Dermis microvascular lymphatic vessel endothelial cell (primary cell): ENCODE measurements at places on chromosomes 6 and 20. TPM values are rescaled to one million over a fixed set of nuclear protein-coding genes. Genes with fewer than 3 reads are reported as not detected.

Gene XPO5
- 21.2 and 23.6 TPM in 2 replicates for total RNA-seq

Gene BPIFB4
- not detected in 2 replicates for total RNA-seq

Gene SLC4A11
- 6.9 and 26.0 TPM in 2 replicates for total RNA-seq

Gene DDX43
- 0.38 and 1.3 TPM in 2 replicates for total RNA-seq

Gene ARG1
- total RNA-seq, result under 0.01 TPM in 1 of 2 replicates, not detected in the other

Gene PNLDC1
- total RNA-seq, result not detected in 2 replicates

Gene HLA-DQA1
- total RNA-seq, result not detected in 2 replicates

Gene ZNF311
- total RNA-seq, result under 0.01 and 0.13 TPM in 2 replicates

Gene FAM50B
- total RNA-seq, result 4.4 and 6.1 TPM in 2 replicates

Gene CSNK2B
- 76.5 and 99.5 TPM in 2 replicates for total RNA-seq

Gene DZANK1
- 0.26 and 0.38 TPM in 2 replicates for total RNA-seq

Gene LPIN3
- 0.13 and 0.77 TPM in 2 replicates for total RNA-seq

Gene MACROD2
- total RNA-seq, result 0.13 and 0.25 TPM in 2 replicates

Gene POLR3F
- total RNA-seq, result 12.5 and 15.7 TPM in 2 replicates

Gene AVP
- not detected in 2 replicates for total RNA-seq

Gene CYP24A1
- total RNA-seq, result not detected in 2 replicates

Gene ADA
- total RNA-seq, result 22.9 and 29.8 TPM in 2 replicates

Gene ALDH8A1
- 0.13 and 0.25 TPM in 2 replicates for total RNA-seq

Gene SLC25A27
- total RNA-seq, result 0.26 and 0.51 TPM in 2 replicates

Gene HRH3
- total RNA-seq, result not detected in 2 replicates

Gene VGLL2
- total RNA-seq, result not detected in 2 replicates

Gene OLIG3
- total RNA-seq, result not detected in 2 replicates

Gene PI16
- 0.13 TPM in 1 of 2 replicates, not detected in the other for total RNA-seq

Gene FYN
- total RNA-seq, result 75.2 and 77.5 TPM in 2 replicates

Gene CCND3
- total RNA-seq, result 31.3 and 55.6 TPM in 2 replicates

Gene ZMYND8
- total RNA-seq, result 24.9 and 28.3 TPM in 2 replicates

Gene SLC17A1
- total RNA-seq, result not detected in 2 replicates
